Pulmonary artery endothelial cell (primary cell): ENCODE measurements at places on chromosomes 12 and 14. TPM values are rescaled to one million over a fixed set of nuclear protein-coding genes. Genes with fewer than 3 reads are reported as not detected.

The CFAP251 gene
- total RNA-seq = 1.7 and 5.5 TPM in 2 replicates

The INHBC gene
- total RNA-seq = not detected in 2 replicates

The GARIN6 gene
- not detected in 2 replicates for total RNA-seq

The GUCY2C gene
- total RNA-seq = not detected in 2 replicates

The OR5AU1 gene
- total RNA-seq = not detected in 2 replicates

The NTN4 gene
- 122 and 310 TPM in 2 replicates for total RNA-seq

The DIP2B gene
- 29.6 and 37.5 TPM in 2 replicates for total RNA-seq

The SLCO1B1 gene
- total RNA-seq = not detected in 2 replicates

The PAX9 gene
- total RNA-seq = not detected in 2 replicates

The UNG gene
- 26.7 and 43.3 TPM in 2 replicates for total RNA-seq

The C12orf54 gene
- total RNA-seq = not detected in 2 replicates

The RNF212B gene
- total RNA-seq = not detected in 2 replicates

The OAS1 gene
- total RNA-seq = 8.1 and 14.2 TPM in 2 replicates

The ZC2HC1C gene
- total RNA-seq = 0.99 and 1.3 TPM in 2 replicates

The KRT7 gene
- total RNA-seq = 288 and 399 TPM in 2 replicates

The GCH1 gene
- total RNA-seq = 4.4 and 7.1 TPM in 2 replicates
